Coronary artery (tissue), 2 donors: ENCODE measurements at places on chromosomes 6 and 20.

GRCh38 chr6:97361286-97361685 is 78.3 kb upstream of the MMS22L start:
- DNase-seq, result no peak

DNA sequence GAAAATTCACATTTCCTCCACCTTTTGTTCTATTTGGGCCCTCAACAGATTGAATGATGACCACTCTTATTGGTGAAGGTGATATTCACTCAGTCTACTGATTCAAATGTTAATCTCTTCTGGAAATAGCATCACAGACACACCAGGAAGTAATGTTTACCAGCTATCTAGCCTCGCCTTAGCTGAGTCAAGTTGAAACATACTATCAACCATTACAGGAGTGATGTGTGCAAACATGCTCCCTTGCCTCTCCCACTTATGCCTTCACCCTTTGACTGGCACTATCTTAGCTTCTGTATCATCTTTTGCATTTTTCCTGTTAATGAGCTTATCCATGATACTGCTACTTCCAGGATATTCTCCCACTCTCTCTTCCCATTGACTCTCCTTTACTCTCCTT is 191.9 kb downstream of the CENPW start:
- no peak for DNase-seq

- DNase-seq, result no peak
These were observed 15.9 kb upstream of the ZNF133 start for GRCh38 chr20:18272451-18272850.

- no peak for DNase-seq
These were observed 592.5 kb upstream of the GJE1 start for GRCh38 chr6:141540207-141540606.

- DNase-seq, result no peak
These were observed 39.2 kb downstream of the SAMD3 start for GRCh38 chr6:130183271-130184222.

GRCh38 chr6:65113581-65113980 is 593.4 kb downstream of the EYS start:
- DNase-seq, result no peak

DNA sequence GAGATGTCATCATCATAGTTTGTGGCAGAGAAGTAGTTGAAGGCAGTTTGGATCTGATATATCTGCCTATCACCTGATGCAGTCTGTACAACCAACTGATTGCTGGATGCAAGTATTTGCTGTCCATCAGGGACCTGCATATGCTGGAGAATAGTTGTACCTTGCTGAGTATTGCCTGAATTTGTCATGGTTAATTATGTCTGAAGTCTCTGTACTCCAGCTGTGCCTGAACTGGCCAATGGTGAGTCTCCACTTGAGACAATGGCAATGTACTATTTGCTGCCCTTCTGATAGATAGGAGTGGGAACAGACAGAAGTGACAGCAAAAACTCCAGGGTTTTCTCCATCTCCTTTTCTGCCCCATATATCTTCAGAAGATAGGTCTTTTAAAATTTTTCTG is 531.5 kb downstream of the EPHA7 start:
- no peak for DNase-seq

DNA sequence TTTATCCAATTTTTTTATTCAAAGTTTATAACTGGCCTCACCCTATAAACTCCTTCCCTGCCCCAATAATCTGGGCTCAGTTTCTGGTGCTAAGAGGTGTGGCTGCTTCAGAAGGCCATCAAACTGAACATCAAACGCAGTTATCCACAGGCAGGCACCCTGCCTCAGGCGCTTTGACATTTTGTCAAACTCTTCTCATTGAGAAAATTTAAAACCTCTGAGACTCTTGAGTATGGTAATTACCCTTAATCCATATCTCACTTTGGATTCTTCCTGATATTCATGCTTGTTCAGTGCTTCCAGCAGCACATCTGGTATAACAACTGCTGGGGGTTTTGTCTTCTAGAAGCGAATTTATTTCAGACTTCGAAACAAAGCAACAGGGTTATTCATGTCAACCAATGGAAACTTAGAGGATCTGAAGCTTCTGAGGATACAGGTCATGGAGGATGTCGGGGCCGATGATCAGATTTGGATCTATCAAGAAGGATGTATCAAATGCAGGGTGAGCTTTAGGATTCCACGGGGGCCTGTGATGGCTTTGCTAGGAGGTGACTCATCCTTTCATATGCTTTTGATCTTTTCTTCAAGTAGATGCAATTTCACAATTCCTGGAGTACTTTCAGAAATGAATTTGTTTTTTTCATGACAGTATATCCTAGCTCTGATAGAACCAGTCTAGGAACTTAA is 68.2 kb downstream of the RTN4IP1 start:
- DNase-seq, result no peak

GRCh38 chr6:85394853-85395538 is 54.9 kb upstream of the NT5E start:
- DNase-seq, result no peak

- DNase-seq, result no peak
These were observed 4.3 kb downstream of the REV3L start for GRCh38 chr6:111478749-111479148.

DNA sequence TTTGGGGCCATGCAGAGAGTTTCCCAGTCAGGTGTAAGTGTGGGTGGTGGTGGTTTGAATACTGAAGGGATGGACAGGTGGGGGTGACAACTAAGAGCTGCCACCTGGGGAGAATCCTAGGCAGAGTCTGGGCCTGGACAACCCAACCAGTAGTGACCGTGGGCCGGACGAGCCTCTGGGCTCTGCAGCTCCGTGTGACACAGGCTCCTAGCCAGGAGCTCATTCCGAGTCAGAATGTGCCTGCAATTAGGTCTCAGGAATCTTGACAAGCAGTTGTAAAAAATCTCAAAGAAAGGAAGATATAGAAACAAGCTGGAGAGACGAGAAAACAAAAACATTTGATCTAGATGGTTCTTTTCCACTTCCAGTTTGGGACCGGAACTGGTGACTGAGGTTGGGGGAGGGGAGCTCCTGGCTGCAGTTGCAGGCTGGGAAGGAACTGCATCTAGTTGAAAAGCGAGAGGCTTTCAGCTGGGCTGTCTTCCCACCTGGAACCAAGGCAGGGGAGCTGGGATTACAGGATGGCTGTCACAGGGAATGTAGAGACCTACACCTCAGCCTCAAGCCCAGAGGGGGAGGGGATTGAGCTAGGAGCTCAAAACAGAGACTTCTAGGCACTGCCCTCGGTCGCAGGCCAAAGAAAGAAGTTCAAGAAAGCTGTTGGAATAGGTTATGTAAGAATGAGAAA is 156.9 kb downstream of the PAX1 start:
- DNase-seq, result no peak

GRCh38 chr20:20549704-20550103 is 162.7 kb downstream of the RALGAPA2 start:
- DNase-seq, result no peak

DNA sequence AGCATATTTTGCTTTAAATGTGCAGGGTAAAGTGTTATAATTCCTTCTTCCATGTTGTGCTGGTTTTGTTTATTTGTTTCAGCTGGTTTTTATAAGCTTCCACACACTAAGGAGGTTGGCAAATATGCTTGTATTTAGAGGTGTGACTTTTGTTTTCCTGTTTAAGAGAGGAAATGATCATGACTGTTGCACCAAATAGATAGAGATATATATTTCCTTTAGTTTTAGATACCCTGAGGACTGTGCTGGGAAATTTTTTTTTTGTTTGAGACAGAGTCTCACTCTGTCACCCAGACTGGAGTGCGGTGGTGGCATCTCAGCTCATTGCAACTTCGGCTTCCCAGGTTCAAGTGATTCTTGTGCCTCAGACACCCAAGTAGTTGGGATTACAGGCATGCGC is 5.8 kb downstream of the TBPL1 start:
- no peak for DNase-seq

DNA sequence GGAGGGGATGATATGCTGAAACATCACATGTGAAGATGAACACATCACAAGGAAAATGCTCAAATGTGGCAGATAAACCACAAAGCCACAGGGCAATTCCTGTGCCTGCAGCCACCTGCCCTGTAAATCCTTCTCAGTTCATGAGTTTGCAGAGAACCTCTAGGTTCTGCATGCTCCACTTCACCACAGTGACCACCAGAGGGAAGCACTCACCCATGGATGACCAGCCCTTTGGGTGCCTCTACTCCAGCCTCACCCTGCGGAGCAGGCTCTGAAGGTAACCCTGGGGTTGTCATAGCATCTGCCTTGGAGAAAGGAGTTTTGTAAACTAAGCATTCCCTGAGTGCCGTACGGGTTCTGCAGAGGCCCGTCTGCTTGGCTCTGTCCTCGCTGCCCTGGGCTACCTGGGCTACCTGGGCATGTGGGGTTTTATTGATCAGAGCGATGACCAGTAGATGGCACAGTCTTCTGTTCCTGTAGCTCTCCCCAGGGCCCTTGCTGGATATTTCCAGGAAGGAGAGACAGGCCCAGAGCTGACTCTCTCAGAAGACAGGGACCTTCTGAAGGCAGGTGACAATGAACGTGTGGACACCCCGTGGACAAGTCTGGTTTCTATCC is 31.7 kb upstream of the CST1 start:
- DNase-seq, result no peak

DNA sequence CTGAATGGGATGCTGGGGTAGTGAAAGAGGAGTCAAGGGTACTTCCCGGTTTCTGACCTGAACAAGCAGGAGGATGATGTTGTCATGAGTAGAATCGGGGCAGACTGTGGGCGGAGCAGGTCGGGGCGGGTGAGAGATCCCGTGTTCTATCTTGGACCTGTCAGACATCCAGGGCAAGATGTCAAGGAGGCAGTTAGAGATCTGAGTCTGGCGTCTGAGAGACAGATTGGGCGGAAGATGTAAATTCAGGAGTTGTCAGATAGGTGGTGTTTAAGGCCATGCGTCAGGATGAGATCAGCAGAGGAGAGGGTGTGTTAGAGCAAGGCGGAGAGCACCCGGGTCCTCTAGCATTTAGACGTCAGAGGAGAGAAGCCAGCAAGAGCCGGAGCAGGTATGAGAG is 115.5 kb downstream of the DLGAP4 start:
- DNase-seq, result no peak
